ENCODE measurements at places on chromosomes 12 and 14. TPM values are rescaled to one million over a fixed set of nuclear protein-coding genes. Genes with fewer than 3 reads are reported as not detected.

GRCh38 chr12:53067074-53067992 is 11.9 kb downstream of the SPRYD3 start:
- DNase-seq = no peak

DNA sequence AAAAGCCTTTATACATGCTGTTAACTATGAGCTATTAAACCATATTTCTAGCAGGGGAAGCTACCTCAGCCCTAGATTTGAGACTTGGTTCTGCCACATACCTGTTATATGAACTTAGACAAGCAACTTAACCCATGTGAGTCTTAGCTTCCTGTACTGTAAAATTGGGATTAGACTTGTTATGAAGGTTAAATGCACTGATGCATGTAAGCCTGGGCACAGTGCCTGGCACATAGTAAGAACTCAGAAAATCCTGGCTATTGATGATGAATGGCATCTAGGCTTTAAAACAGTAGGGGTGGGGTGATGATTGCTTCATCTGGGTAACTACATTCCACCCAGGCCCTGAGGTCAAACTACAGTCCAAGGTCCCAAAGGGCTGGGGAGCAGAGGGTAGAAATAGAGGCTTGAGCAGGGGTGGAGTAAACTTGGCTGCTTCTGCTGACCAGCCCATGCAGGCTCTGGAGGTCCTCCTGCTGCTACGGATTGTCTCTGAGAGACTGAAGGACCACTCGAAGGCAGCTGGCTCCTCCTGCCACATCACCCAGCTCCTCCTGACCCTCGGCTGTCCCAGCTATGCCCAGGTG is 11.3 kb downstream of the ESPL1 start:
- no peak for DNase-seq

WSCD2 gene
- not detected for total RNA-seq

DNA sequence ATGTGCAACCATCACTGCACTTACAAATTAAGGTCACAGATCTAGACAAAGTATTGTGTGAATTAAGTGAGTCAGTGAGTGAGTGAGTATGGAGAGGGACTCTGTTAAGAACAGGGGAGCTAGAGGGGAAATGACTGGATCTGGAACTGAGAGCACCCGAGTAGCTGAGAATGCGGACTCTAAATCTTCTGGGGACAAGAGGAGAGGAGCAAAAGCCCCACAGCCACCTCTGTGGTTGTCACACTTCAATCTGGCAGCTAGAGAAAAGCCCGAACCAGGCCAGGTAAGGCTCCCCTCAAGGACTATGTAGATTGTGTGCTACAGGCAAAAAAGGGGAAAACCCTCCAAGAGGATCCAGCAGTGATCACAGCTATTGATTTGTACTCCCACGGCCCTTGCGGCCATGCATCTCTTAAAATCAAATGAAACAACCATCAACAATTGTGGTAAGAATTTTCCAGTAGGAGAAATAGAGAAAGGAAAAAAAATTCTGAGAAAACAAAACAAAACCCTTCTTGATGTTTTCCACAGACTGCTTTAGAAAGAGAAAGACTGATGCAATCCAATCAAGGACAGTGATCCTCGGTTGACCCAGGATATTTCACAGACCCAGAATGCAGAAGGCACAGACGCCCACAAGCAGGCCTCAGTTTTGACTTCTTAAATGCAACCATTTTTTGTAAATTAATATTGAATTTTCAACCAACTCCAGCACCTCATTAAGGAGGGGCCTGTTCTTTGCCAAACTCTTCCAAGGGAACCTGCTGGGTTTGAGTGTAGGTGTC is 109.6 kb downstream of the SLC38A6 start:
- no peak for DNase-seq

Data from renal cortical epithelial cell (primary cell).